ENCODE measurements at places on chromosomes 3 and 15.

DNA sequence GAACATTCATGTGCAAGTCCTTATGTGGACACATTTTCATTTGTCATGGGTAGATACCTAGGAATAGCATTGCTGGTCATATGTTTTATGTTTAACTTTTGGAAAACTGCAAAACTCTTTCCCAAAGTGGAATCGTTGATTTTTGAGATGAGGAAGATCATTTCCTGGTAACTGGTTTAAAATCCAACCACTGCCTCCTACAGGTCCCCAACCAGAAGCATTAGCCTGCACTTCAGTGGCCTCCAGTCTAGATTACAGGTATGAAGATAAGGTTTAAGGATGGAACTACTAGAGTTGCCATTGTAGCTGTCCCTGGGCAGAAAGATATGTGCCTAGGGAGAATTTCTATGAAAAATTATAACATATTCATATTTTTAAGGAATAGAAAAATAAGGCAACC lies 48.7 kb upstream of the BHLHE40 start:
- no peak for DNase-seq

DNA sequence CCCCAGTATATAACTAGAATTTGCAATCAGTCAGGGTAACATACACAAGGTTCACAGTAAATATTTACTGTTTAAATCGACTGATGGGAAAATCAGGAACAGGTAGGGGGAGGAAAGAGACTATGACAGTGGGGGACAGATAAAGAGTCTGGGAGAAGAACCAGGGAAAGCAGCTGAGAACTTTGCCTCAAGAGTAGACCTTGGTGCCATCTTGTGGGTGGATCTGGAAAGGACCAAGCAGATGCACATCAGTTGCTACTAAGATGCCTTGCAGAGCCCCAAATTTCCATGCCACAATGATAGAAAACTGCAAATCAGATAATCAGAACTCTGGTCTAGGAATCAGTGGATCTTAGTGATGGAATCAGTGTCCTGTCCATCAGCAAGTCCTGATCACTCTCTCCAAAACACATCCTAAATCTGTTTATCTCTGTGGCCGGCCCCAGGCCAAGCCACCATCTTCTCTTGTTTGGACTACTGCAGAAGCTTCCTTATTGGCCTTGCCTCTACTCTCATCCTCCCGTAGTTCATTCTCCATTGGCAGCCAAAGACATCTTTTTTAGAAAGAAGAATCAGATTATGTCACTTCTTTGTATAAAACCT lies 62.7 kb downstream of the PDE8A start:
- DNase-seq = peak; percentile 28

- DNase-seq = no peak
Measured at GRCh38 chr15:92159906-92160841, 233.5 kb upstream of the ST8SIA2 start.

DNA sequence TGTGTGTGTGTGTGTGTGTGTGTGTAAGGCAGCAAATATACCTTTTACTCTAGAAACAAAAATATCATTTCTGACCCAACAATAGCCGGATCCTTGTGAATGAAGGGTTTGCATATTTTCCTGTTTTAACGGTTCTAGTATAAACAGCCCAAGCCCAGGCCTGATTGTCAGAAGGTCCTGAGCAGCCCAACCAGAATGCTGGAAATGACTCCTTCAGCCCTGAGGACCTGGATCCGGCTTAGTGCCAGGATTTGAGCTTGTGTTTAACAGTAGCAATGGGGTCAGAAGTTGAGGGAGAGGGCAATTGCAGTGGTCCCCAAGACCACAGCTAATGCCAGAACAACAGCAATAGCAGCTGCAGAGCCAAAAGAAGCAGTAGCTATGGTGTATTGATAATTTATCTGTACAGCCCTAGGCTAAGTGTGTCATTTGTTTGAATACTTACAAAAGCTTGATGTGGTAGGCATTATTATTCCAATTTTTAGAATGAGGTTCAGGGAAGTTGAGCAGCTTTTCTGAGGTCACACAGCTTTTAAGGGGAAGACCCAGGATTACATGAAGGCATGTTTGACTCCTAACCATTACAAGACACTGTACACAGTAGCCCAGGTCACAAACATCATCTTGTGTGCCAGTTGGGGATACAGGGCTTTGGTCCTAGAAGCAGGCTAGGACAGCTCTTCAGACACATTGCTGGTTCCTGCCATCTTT lies 12.8 kb downstream of the FOXL2 start:
- no peak for DNase-seq

GRCh38 chr15:72947709-72948108 lies 104.6 kb upstream of the NEO1 start:
- DNase-seq = no peak

- no peak for DNase-seq
Measured at GRCh38 chr3:72738752-72739530, 109.3 kb downstream of the SHQ1 start.

DNA sequence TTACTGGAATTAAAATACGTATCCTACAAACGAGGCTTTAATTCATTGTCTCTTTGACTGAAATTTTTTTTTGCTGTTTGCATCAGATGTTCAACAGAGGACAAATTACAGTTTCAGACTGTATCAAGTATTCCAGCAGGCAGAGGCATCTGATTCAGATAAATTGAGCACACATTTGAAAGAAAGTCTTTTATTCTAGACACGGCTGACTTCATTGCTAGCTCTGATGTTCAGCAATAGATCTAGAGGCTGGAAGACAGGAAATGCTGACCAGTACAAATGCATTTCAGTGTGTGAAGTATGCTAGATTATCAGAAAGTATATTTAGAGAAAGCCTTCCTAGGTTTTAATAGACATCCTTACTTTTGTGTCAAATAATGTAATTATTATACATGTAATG lies 472.2 kb downstream of the NLGN1 start:
- no peak for DNase-seq

GRCh38 chr3:194287374-194287773 lies 63.8 kb downstream of the CPN2 start:
- no peak for DNase-seq

DNA sequence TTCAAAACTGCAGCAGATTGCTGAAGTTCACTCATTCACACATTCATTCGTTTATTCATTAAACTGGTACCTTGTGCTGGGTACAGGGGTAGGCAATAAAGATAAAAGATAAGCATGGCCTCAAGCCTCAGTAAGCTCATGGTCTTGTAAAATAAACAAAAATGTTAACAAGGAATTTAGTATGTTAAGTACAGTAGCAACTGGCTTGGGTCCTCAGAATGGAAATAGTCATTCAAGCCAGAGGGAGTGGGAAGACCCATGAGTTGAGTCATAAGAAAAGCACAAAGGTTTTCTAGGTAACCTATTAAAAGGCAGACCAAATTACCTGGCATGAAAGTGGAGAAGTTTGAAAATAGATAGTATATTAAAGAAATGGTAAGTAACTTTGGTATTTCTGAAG lies 163.3 kb downstream of the CDIN1 start:
- no peak for DNase-seq

GRCh38 chr3:31960793-31961431 lies 20.1 kb downstream of the OSBPL10 start:
- no peak for DNase-seq

DNA sequence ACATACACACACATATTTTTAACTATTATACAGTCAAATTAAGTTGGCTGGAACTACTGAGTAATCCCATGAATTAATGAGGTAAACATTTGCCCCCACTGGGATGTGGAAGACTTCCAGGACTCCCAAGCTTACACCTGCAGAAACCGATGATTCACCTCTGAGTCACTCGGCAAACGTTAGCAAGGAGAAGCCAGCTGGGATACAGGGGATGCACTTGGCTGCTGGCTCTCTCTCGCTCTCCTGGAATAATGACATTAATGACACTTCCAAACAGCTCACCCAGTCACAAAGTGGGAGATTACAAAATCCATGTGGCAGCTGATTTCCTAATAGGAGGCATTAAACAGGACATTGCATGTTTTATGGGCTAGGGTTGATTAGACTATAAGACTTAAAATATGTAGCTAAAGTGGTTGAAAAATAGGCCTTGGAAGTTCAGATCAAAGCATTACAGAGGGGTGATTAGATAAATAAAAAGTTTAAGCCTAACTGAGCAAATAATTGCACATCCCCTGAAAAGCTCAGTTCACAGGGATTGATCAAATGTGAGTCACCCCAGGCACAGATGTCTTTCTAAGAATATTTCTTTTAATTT lies 500.9 kb downstream of the SOX2 start:
- DNase-seq = no peak

DNA sequence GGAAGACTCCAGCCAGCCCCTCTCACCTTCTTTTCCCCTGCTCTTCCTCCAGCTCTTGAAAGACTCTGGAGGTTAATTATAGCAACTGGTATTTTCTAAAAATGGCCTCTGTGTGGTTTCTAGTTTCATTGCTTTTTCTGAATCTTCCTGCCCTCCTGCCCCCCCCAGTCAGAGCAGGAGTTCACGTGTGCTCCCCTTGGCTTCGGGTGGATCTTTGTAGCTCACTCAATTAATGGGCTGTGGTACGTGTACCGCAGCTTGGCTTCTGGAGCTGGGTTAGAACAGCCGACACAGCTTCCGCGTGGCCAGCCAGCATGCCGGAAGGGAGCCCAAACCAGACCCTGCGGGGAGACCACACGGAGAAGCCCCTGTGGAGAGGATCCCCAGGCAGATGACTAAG lies 31.5 kb downstream of the TM2D3 start:
- DNase-seq = no peak

GRCh38 chr3:151201051-151201730 lies 1.8 kb downstream of the GPR171 start:
- DNase-seq = no peak

DNA sequence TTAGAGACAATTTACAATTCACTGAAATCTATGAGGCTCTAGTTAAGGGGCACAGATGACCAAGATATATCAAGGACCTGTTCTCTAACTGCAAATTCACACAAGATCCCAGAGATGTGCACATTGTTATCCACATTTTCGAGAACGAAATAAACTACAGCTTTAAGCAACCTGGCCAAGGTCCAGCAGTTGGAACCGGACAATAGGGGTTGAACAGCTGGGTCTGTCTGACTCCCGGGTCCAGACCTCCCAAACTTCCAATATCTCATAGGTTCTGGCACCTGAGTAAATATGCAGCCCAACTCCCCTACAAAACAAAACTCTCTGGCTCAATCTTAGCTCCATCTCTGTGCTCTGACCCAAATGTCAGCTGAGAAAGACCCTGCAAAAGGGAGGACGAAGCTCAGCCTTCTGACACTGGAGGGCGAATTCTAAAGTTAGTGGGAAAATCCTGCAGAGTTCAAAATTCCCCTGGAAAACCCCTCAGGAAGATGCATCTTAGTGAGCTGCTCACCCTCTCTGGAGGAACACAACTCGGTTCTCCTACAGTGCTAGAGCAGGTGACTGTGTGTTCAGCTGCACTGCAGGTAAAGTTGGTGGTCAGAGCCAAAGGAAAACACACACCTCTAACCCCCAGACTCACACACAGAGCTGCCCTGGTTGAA lies 14.2 kb upstream of the SPATA12 start:
- no peak for DNase-seq

DNA sequence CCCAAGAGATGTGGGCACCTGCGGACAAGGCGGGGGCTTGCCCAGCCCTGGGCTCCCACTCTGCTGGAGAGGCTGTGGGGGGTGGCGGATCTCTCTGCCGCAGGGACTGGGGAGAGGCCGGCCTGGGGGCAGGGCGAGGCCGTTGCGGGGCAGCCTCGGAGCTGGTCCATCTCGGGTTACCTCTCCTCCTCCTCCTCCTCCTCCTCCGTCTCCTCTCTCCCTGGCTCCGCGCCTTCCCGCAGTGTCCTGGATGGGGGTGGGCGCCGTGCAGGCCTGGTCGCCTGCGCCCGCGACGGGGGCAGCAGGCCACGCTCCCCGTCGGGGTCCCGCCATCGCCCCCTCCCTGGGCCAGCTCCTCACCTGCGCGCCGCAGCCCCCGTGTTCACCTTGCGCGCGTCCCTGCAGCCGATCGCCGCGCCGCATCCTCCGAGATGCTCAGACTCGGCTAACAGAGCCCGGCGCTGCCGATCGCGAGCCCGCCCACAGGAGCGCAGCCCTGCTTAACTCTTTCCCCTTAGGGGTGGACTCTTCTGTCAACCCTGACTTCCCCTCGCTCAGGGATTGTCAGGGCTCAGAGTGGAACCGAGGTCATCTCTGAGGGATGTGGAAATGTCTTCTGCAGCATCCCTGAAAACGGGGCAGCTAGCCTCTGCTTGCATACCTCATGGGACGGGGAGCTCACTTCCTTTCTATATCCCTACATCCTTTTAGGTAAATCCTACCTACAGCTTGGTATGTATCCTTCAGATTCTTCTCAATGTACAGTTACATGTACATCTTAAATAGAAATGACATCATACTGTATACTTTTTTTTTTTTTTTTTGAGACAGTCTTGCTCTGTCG lies at the start of gene PRRT3:
Gene PRRT3, minus strand, starts transcription at position 447 of the 844 bp plus-strand sequence. CDS start 2,293 bp downstream, outside the sequence.
- no peak for DNase-seq

DNA sequence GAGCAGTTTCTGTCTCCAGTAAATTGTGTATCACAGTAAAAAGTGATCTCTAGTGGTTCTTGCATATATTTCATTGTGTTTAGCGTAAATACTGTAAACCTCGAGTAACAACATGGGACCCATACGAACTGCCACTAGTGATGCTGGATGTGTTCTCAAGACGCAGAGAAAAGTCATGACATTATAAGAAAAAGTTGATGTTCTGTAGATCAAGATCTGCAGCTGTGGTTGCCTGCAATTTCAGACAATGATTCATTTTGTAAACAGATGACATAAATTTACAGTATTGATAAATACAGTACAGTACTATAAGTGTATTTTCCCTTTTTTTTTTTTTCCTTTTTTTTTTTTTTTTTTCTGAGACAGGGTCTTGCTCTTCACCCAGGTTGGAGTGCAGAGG lies 100.1 kb downstream of the DPH6 start:
- no peak for DNase-seq
